A549 treated with GW870086 at 1 μM for 4 hours (cell line): ENCODE measurements at places on chromosomes 1 and 21. TPM values are rescaled to one million over a fixed set of nuclear protein-coding genes. Genes with fewer than 3 reads are reported as not detected.

FCMR gene
- total RNA-seq: 3.3 to 6.4 TPM (median 4.4 TPM) in 5 replicates

ATP5PF gene
- total RNA-seq: 215 to 241 TPM (median 228 TPM) in 5 replicates

PHTF1 gene
- 12.5 to 14.8 TPM (median 14.3 TPM) in 5 replicates for total RNA-seq

KIAA1614 gene
- total RNA-seq: 0.55 to 1.5 TPM (median 0.68 TPM) in 5 replicates

CHIA gene
- not detected in 5 replicates for total RNA-seq

ABL2 gene
- total RNA-seq: 15.0 to 22.0 TPM (median 18.3 TPM) in 5 replicates

AZIN2 gene
- total RNA-seq: 0.62 to 1.1 TPM (median 1.0 TPM) in 5 replicates

EVA1C gene
- 48.6 to 58.1 TPM (median 49.3 TPM) in 5 replicates for total RNA-seq

FAM177B gene
- not detected in 5 replicates for total RNA-seq

AKNAD1 gene
- total RNA-seq: 1.1 to 1.5 TPM (median 1.3 TPM) in 5 replicates
